IPS-NIHi11 (cell line): ENCODE measurements at places on chromosomes 5 and 9.

DNA sequence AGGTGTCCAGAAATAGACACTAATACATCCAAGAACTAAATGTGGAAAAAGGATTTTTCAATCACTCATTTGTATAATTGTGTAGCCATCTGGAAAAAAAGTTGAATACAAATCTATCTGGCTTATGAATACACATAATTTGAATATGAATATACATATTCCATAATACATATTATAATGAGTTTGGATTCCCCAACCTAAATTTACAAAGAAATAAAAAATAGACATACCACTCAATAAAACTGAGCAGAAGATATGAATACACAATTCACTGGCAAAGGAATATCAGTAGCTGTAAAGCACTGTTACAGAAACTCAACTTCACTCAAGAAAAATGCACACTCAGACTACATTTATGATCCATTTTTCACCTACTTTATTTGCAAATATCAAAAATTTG is 121.9 kb upstream of the EDIL3 start:
- no peak for DNase-seq

DNA sequence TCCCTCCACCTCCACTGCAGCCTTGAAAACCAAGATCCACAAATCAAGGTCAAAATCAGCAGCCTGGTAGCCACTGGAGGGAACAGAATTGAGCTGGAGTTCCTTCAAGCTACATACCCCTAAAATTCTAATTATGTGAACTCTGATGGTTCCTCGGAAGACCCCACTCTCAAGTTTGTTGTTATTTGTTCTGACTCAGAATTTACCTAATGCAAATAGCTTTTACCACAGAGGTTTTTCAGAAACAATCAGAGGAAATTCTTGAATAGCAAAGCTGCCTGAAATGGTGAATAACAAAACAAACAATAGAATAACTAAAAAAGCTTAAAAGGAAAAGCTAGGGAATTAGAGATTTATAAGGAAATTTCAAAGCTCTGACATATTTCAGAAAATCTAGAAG is 220.0 kb downstream of the CDH18 start:
- peak; percentile 4 for DNase-seq

DNA sequence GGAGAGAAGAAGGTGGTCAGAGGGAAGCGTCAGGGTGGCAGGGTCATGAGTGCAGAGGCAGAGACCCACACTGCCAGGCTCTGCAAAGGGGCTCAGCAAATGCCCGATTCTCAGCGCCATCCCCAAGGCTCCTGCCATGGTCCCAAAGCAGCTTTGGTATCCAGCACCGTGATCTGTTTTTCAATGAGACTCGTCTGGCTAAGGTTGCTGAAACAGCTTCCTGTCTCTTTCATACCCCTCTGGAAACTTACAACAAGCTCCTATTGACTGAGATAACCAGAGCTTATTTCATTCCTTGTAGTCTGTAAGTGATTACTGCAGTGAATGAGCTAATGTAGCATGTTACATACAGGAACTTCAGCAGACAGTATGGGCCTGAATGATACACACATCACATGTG is 568.6 kb upstream of the DAP start:
- no peak for DNase-seq

- peak; percentile 19 for DNase-seq
Measured at GRCh38 chr9:27499451-27499850, 24.6 kb upstream of the IFNK start.

DNA sequence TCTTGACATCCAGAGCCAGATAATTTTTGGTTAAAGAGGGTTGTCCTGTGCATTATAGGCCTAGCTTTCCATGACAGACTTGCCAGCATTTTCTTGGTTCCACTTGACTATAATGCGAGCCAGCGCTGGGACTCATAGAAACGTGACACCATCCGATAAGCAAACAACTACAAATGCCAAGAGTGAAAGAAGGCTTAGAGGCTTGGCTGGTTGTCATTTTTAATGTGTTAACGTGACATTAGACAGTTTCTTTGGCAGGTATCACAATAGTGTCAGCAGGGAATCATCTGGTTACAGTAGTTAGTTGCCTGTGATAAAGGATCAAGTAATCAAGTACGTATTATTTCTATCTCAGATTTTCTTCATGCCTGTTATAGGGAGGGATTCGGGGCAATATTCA is 20.0 kb upstream of the LIFR start:
- no peak for DNase-seq

DNA sequence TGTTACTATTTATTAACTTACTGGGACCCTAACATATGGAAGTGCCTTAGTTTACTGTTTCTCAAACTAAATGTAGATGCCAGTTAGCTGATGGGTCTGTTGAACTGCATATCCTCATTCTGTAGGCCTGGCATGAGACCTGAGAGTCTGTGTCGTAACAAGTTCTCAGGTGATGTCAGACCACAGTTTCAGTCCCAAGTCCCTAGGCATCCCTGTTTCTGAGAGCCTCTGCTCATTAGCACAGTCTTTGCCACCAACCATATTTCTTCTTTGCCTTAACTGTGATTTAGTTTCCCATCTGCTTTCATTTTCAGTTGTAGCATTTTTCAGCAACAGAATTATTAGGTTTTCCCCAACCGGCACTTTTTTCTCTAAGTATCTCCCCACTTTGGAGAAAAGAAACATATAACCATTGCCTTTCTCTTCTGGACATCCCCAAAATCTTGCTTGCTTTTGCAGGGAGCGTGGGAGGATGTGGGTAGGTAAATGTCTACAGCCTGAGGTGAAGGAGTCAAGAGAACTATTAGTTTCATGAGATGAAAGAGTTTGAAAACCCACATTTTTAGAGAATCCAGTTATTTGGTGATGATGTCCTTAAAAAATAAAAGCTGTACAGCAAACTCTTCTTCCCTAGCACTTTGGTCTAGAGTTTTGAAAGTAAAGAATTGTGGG is 74.6 kb downstream of the NUDT12 start:
- DNase-seq, result no peak

- DNase-seq, result no peak
Measured at GRCh38 chr5:44769877-44770209, 38.9 kb upstream of the MRPS30 start.

- no peak for DNase-seq
Measured at GRCh38 chr5:173888473-173889131, 453 bp downstream of the CPEB4 start.

- no peak for DNase-seq
Measured at GRCh38 chr9:35771075-35771433, 17.0 kb upstream of the MSMP start.

- DNase-seq, result no peak
Measured at GRCh38 chr9:81614335-81614734, 75.0 kb downstream of the TLE1 start.

DNA sequence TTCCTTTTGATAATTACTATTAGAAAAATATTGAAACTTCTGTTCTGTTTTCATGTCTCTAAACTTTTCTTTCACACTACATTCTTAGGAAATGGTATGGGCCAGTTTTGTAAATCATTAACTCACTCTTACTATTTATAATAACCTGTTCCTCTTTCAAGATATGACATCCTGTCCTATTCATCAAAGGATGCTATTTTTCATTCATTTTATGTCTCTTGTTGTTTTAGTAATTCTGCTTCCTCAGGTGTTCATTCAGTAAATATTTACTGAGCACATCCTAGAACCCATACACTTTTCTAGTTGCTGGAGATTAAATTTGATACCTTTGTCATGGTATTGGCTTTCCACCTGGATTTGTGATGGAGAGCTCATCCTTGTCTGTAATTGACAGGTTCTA is 58.0 kb downstream of the GDA start:
- DNase-seq, result no peak

- DNase-seq, result no peak
Measured at GRCh38 chr5:158876263-158876942, 223.3 kb downstream of the EBF1 start.

DNA sequence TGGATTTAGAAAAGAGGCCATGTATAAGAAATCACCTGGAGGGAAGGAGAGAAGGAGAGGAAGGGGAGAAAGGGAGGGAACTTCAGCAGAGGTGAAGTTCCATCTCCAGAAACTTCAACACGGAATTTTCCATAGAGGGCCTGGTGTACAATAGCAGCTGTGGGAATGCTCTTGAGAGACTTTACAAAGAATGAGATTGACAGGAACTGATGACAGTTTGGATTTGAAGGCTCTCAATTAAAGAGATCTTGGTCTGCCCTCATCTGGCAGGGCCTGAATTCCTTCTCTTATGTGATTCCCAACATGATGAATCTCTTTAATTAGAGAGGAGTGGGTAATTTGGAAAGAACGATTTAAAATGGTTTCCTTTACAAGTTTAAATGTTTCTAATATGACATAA is 143.5 kb downstream of the MLLT3 start:
- DNase-seq, result no peak

DNA sequence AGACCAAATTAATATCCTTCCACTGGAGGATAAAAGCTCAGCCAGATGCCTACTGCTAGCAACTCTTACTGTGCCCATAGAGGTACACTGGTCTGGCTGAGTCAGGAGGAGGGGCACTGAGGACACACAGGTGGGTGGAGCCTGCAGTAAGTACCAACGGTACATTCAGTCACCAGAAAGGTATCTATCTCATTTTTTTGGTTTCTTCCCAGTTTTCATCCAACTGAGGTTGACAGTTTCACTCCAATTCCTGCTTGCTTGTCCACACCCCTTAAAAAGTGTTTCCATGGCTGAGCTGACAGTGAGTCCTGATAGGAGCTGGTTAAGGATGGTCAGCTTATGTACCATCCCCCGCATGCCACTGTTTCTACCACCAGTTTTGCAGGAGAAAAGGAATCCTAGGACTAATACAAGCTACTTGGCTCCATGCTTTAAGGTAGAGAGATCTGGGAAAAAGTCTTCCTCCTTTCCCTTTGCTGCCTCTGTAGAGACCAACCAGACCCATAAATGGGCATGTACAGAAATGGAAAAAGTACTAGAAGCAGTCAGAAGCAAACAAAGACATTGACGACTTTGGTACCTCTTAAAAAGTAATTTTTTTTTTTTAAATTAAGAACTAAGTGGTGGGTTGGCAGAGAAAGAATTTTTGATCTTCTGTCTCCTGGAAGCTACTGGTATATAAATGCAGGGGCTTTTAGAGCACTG is 3.2 kb downstream of the ELL2 start:
- DNase-seq, result no peak

GRCh38 chr9:10443181-10443867 is 169.5 kb downstream of the PTPRD start:
- no peak for DNase-seq

DNA sequence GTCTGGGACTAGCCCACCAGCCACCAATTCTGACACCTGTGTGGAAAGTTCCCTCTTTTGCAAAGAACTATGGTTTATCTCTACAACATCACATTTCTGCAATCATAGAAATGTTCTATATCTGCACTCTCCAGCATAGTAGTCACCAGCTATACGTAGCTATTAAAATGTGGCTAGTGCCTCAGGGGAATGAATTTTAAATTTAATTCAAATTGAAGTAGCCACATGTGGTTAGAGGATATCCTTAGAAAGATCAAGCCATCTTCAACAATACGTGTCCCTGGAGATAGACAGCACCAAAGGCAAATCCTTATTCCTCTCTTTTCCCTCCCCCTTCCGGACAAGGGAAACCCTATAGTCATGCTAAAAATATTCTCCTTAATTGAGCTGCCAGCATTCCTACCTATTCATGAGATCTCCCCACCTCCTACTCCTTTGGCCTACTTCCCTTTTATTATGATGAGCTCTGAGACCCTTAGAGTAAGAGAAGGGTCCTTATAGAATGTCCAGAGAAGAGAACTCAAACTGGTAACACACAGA is 11.1 kb downstream of the LCP2 start:
- no peak for DNase-seq

DNA sequence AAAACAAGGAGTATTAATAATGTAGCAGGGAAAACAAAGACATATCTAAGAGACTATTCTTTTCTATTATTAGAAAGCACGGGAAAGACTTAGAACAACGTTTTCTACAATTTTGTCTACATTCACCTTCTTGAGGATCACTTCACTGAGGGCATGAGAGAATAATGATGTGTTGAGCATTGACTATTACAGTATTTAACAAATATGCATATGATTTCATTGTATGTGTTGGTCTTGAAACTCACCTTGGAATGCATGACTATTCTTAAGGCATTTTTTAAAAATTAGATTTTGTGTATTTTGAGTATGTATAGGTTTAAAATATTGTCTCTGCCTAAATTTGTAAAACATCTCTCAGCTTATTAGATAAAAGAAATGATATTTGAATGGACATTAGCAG is 1.2 kb downstream of the FSD1L start:
- no peak for DNase-seq

DNA sequence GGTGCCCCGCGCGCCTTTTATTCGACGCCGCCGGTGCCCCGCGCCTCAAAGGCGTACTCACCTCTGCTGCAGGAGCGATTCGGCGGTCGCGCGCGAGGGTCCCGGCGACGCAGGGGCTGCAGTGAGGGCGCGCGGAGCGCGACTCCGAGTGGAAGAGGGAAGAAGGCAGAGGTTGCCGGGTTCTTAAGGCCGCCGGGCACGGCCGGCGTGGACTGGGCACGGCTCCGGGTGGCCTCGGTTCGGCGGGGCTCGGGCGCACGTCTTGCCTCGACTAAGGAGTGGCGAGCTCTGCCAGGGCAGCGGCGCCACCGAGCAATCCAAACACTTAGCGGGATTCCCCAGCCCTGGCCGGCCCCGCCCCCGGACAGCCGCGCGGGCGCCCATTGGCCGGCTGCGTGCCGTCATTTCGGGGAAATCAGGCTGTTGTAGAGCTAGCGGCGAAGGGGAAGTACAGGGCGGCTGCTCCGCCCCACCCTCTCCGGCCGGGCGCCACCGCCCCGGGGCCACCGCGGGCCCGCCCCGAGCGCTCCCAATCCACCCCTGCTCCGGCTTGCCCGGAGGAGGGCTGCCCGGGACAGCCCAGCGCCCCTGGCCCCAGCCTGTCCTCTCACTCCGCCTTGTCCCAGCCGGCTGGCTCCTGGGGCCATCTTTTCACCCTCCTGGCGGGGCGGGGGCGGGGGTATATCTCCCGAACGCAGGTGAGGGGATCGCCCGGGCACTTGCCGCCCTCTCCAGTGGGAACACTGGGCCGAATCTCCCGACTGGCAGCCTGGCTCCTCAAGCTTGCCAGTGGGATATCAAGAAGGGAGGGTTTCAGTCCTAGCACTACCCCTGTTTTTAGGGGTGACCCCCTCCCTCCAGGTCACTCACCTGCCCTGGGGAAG is at the start of gene IRF1:
Gene IRF1 (minus strand): TSS at position 290 of the 884 bp plus-strand sequence. CDS start 1,295 bp downstream, outside the sequence.
- DNase-seq, result peak; percentile 98

- DNase-seq, result no peak
Measured at GRCh38 chr5:111774525-111774924, 17.5 kb upstream of the NREP start.

GRCh38 chr5:150120617-150121447 is 34.5 kb upstream of the CSF1R start:
- no peak for DNase-seq
